T follicular helper cell (primary cell): ENCODE measurements at places on chromosomes 3 and 15.

DNA sequence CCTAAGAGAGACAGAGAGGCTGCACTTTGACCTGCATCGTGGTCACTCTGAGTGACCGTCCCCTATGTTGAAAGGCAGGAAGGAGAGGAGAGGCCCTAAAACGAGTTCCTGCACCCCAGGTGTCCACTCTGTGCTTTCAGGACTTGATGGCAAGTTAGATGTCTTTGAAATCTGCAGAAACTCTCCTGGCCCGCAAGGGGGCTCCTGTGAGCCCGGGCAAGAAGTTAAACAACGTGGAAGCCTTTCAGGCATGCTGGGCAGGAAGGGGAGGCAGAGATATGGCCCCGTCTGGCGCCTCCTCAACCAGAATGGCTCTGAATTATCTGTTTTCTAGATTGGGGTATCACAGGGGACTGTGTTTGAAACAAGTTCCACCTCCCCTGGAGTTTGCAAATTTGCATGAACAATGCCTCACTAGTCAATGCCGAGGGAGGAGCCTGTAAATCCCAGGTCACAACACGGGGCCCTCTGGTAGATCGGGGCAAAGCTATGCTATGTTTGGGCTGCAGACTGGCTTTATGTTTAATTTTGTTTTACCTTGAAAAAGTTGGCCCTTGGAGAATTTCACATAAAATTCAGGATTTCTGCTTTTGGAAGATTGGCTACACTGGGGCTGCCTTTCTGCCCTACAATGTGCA is 9.8 kb downstream of the CTXND1 start:
- no peak for DNase-seq

DNA sequence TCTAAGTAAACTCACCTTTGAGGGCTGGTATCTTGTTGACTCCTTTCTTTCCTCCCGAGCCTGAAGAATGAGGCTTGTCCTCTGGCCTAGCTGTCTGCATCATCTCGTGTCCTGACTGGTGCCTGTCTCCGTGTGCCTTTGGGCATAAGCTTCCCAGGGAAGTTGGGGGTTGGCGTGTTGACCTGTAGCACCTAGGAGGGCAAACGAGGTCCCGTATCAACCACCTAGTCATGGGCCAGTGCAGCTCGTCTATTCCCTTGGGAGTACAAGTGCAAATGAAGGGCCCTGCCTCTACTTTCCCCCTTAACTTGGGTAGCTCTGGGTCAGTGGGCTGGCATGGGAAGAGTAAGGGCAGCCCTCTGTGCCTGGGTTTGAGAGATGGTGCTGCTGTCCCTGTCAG is 8.7 kb downstream of the TEX264 start:
- no peak for DNase-seq

- DNase-seq = no peak
Measured at GRCh38 chr15:43912208-43912607, 85.4 kb downstream of the WDR76 start.

DNA sequence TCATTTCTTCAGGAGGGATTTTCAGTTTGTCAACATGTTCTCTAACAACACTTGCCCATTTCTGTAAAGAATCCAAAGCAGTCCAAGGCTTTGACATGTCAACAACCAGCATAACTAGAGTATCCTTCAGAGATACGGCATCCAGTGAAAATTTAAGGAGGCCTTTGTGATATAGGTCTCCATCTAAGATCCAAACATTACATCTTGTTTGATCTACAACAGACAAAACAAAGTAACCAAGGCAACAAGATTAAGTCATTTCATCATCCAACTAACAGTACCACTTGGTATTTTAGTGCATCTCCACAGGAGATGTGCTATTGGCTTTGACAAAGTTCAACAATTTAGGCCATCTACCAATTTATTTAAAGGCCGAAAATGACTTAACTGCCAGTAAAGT is 25.8 kb downstream of the DYNC1LI1 start:
- DNase-seq = no peak

GRCh38 chr15:59821286-59821685 is 132.2 kb upstream of the BNIP2 start:
- DNase-seq = no peak

- DNase-seq = no peak
Measured at GRCh38 chr15:80061582-80061981, 2.1 kb downstream of the ZFAND6 start.
